Transverse colon (tissue), 4 donors: ENCODE measurements at places on chromosomes 11 and 22. TPM values are rescaled to one million over a fixed set of nuclear protein-coding genes. Genes with fewer than 3 reads are reported as not detected.
A peak's percentile ranks its signal among the peaks of the same experiment; 100 is the strongest.

DNA sequence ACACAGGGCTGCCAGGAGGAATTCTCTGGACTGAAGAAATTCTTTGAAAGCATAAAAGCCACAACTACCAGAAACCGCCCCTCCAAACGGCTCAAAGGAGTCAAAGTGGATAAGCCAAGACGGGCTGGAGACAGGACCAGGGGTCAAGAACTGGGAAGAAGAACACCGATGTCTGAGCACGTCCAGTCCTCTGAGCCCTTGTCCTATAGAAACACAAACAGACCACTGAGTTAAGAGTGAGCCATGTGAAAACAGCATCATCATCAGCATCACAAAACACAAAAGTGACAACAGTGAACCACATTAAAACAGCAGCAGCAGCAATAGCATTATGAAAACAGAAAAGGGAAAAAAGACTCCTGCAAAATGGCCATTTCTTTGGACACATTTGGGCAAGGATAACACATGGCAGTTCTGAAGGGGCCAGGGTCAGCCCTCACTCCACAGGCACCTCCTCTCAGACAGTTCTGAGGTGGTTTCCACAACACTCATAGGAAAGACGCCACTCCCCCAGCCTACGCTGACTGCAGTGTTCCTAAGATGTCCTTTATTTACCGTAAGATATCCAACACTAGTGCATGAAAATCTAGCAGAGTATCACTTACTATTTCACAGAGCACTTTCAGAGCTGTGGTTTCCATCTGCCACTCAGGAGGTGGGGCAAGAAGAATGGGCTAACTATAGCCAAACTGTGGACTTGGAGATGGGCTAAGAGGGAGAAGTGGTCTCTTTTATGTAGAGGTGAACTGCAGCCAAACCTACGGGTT lies 28.6 kb upstream of the YPEL1 start:
- no peaks in the 10 kb centered on the region for H3K27me3 ChIP-seq
- H3K36me3 ChIP-seq: peaks cover 47% of the 10 kb centered on the region
- DNase-seq: no peak
- H3K4me1 ChIP-seq: no peaks in the 10 kb centered on the region

RAG2 gene
- not detected for total RNA-seq

DNA sequence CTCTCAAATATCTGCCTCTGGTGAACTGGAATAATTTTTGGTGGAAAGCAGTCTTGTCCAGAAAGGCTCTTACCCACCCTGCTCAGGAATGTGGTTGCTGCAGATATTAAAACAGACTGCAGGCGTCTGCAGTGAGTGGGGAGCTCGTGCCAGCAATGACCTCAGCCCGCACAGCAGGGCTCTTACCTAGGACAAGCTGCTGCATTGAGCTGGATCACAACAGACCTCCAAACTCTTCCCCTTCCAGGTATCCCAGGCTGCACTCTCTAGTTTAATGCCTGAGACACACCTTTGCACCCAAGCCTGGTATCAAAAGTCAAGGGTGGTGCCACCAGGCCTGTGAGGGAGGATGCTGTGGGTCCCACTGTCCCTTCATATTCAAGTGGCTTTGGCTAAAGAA lies 69.7 kb upstream of the CDON start:
- H3K4me1 ChIP-seq: peaks cover 3% of the 10 kb centered on the region
- DNase-seq: no peak
- H3K36me3 ChIP-seq: no peaks in the 10 kb centered on the region

SLCO2B1 gene
- 116 TPM for total RNA-seq

GRCh38 chr11:116835791-116836631 lies 1.4 kb downstream of the APOA1 start:
- peak overlapping the region; percentile 66 for H3K27ac ChIP-seq
- H3K27me3 ChIP-seq: no peaks in the 10 kb centered on the region
- no peaks in the 10 kb centered on the region for H3K4me1 ChIP-seq
- no peaks in the 10 kb centered on the region for H3K36me3 ChIP-seq
- peak; percentile 86 for DNase-seq

GRCh38 chr11:85823816-85824215 lies 12.9 kb upstream of the SYTL2 start:
- no peak overlapping the region for H3K4me3 ChIP-seq
- no peaks in the 10 kb centered on the region for H3K27me3 ChIP-seq
- H3K36me3 ChIP-seq: no peaks in the 10 kb centered on the region
- peaks cover 17% of the 10 kb centered on the region for H3K4me1 ChIP-seq
